ENCODE measurements at places on chromosomes 16 and 17.

DNA sequence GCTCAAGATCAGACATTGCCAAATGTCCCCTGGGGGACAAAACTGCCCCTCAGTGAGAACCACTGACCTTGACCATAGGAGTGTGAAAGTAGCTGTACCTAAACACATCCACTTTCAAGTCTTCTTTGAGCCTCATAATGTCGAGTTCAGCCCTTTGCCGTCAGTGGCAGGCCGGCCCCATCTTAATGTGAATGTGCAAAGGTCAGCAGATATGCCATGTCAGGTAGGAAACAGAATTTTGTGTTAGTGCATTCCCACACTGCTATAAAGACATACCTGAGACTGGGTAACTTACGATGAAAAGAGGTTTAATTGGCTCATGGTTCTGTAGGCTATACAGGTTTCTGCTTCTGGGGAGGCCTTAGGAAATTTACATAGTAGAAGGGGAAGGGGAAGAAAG, 95.1 kb upstream of the PIRT start:
- DNase-seq, result no peak

GRCh38 chr16:82657239-82657638, 30.5 kb downstream of the CDH13 start:
- no peak for DNase-seq

DNA sequence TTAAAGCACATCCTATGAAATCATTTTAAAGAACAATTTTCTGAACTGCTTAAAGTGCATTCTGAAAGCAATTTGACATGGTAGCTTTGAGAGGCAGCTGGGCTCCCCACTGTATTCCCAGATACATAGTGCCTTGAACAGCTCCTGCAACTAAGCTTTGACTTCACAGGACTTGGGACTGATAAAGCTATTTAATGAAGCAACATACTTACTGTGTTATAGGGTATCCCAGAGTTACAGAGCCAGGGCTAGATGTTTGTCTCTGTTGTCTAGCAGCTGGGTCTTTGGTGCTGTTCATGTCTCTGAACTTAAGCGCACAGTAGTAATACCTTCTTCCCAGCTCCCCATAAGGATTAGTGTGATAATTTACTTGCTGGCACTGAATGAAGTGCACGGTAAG, 862 bp downstream of the ACSM1 start:
- no peak for DNase-seq

DNA sequence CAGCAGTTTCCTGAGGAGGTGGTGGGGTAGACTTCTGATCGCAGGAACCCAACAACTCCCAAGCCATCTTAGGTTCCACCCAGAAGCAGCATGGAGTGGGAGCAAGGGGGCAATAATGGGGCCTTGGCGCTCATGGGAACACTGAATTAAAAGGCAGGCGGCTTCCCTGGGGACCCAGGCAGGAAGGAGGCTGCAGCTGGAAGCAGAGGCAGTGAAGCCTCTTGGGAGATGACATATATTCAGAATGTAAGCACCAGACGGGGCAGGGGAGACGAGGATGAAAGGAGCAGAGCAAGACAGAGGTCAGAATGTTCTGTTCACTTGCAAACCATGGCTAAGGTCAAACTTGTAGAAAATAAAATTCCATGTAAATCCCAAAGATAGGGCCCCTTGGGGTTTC, 2.9 kb downstream of the HIGD1B start:
- DNase-seq, result no peak

DNA sequence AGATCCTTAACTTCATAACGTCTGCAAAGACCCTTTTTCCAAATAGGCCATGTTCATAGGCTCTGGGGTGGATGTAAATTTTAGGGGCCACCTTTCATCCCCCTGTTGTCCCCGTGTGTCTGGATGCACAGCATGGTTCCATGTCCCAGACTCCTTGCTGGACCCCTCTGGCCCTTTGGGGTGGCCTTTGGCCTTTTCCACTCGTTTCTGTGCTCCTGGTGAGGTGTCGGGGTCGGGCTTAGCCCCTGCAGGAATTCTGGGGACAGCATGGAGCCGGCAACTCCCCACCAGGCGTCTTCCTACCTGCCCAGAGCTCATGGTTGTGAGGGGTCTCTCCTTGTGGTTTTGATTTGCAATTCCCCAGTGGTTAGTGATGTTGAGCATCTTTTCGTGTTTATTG, 183.5 kb downstream of the SEC14L1 start:
- no peak for DNase-seq

GRCh38 chr17:2068031-2068518, 13.2 kb downstream of the HIC1 start:
- no peak for DNase-seq

DNA sequence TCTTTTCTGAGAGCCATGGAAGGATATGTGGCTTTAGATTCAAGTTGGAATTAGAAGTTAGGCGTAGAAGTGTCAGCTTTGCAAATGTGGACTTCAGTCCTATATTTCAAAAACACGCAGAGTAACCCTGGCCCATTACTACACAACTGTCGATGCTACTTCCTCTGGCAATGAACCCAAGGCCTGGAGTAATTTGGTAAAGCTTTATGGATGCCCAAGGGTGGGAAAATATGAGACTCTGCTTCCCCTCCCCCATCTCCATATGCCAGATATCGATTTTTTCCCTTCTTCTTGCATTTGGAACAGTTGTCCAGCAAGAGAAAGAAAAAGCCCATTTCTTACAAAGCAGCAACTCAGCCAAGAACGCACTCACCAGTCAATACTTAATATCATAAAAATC, 2.9 kb upstream of the MAP1LC3B start:
- DNase-seq, result no peak

DNA sequence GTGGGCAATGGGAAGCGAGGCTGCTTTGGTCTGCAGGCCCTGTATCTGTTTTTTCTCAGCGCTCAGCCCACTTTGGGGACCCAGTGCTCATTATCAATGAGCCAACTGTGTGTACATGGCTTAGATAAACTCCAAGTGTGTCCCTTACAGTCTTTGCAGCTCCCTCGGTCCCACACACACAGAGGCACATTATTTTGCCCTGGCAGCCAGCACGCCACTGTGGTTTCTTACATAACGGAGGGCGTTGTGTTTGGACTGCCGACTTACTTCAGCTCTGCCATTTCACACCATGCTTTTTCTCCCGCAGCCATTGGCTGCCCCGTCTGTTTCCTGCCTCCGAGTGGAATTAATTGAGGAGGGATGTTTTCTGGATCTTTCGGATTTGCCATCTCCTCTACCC, 56.5 kb upstream of the CLEC18A start:
- no peak for DNase-seq

DNA sequence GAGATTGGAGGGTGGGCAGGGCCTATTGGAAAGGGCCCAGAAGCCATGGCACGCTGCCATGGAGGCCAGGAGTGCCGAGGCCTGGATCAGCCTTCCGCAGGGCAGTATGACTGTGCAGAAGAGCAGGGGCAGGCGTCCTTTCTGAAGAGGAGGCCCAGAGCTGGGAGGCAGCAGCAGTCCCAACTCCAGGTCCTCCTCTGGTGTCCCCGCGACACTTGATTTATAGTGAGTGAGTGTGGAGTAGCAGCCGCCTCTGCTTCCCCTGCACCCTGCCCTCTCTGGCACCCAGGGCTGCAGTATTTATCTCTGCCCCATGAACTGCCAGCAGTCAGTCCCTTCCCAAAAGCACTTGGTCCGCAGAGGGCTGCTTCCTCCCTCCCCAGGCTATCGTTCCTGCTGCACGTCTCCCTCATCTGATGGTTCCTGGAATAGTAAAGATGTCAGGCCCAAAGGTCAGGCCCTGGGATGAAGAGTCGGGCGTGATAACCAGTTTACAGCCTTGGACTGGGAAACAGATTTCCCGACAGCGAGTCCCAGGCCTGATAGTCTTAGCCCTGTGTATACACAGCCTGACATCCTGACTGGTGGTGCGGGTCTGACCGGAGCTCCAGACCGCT, 32.9 kb downstream of the PGS1 start:
- DNase-seq, result no peak

DNA sequence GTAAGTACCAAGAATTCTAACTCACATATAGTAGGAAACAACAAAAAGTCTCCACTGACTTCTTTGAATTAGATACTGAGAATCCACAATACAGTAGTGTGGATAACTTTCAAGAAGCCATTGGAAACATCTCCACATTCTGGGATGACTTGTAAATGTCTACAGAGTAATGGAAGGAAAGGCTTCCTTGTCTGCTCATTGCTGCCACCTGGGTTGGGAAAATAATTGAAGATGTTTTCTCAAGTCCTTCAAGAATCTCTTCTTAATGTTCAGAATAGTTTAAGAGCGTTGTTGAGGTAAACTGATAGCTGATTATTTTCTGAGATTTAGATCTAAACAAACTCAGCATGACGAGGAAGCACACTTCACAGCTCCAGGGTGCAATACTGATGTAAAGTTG, 14.0 kb downstream of the CPSF4L start:
- DNase-seq, result no peak

DNA sequence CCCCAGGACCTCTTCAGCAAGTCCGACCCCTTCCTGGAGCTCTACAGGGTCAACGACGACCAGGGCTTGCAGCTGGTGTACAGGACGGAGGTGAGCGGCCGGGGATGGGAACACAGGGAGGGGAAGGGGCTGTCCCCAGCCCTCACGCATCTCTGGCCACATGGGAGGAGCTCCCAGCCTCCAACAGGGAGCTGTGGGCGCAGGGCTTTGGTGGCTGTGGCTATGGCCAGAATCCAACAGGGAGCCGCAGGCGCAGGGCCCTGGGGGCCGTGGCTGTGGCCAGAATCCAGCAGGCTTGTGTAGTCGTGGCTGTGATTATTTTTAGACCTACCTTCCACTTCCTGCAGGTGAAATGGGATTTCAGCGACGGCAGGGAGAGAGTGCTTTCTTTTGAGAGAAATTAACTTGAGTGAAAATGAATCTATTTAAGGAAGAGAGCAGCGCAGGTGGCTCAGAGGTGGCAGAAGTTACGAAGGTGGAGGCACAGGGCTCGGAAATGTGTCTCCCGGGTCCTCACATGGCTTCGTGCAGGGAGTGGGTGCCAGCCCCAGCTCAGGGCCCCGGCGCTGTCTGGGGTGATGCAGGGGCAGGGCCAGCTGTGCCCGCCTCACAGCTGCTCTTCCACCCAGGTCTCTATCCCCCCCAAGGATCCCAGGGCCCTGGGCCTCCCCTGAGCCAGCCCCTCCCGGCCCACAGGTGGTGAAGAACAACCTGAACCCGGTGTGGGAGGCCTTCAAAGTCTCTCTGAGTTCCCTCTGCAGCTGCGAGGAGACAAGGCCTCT, 9.4 kb downstream of the CPNE7 start:
- no peak for DNase-seq

DNA sequence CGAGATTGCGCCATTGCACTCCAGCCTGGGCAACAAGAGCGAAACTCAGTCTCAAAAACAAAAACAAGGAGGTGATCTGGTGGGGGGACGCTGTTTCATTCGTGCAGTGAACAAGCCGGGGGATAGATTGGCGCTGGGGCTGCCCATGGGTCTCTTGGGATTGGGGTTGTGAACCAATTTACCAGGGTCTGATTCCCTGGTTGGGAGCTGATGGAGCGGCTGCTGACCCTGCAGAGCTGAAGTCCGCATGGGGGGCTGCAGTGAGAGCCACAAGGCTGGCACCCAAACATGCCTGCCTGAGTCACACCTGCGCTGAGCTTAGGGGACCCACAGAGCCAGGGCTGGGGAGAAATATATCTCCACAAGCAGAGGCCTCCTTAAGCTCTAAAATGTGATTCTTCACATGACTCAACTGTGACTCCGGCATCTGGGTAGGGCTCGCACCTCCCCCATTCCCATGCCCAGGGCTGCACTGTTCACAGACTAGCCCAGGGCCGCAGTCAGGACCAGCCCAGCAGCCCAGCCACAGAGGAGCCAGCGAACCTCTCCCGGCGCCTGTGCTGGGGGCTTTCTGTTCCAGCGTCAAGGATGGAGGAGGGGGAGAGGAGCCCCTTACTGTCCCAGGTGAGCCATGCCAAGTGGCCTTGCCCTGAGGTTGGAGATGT, 5.0 kb downstream of the TSPAN10 start:
- no peak for DNase-seq

DNA sequence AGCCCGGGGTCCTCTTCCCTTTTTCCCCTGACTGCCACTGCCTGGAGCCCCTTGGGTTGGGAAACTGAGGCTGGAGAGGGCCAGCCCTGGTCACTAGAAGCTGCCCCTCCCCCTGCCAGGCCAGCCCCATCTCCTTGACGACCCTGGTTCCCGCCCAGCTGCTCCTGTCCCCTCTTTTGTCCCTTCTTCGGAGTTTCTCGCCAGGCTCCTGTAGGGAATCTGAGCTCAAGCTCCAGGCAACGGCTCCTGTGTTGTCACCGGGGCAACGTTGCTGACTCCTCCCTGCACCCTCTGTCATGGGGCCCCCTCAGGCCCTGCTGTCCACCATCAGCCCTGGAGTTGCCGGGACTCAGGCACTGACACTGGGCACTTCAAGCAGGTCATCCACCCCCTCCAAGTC, 5.7 kb downstream of the LLGL1 start:
- DNase-seq, result no peak

GRCh38 chr17:82891911-82892310, 52.1 kb upstream of the ZNF750 start:
- DNase-seq, result no peak

- peak; percentile 70 for DNase-seq
These were observed 12.0 kb upstream of the MEOX1 start for GRCh38 chr17:43673516-43674323.

DNA sequence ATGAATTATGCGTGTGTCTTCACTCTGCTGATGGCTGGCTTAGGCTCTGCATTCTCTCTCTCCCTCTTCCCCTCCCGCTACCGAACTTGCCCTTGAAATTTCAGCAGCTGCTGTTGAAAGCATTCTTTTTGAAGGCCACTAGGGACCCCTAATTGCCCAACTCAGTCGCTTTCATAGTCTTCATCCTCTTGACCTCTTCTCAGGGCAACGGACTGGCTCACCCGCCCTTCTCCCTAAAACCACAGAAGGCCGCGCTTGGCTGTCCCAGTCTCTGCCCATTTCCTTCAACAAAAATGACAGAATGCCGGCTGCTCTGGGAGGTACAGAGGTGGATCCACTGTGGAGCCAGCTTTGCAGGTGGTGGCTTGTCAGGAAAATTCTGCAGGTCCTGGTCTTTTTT, 21.0 kb upstream of the FMNL1 start:
- DNase-seq, result no peak

GRCh38 chr17:42210046-42210445, 15.8 kb upstream of the GHDC start:
- DNase-seq, result no peak

DNA sequence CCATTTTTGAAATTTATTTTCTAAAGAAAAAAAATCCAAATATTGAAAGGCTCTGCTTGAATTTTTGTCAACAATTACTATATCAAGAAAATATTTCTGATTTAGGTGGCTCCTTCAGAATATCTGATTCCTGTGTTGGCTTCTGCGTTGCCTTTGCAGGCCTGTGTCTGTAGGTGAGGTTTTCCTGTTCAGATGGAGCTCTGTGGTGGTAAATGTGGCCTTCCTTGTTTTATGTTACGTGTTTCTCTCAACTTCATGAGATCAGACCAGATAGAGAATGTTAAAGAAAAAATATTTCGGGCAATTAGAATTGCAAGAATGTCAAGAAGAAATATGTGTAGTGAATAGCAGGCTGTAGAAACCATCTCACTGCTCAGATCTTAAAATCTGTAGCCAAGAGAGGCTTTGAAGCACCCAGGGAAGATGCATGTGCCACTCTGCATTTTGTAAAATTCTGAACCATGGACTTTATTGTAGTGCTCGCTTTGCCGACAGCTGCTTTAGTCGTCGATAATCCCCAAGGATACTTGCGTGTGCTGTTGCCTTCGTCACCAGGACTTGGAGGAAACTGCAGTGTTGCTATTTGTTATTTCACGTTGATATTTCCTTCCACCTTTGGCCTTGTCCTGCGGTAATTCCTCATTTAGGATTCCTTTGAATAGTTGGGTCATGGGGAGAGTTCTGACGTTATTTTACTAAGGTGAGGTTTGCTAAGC, 69.9 kb downstream of the RPTOR start:
- no peak for DNase-seq

All from T-helper 9 cell (primary cell).